ENCODE measurements at places on chromosomes 12 and 14.
A peak's percentile ranks its signal among the peaks of the same experiment; 100 is the strongest.

DNA sequence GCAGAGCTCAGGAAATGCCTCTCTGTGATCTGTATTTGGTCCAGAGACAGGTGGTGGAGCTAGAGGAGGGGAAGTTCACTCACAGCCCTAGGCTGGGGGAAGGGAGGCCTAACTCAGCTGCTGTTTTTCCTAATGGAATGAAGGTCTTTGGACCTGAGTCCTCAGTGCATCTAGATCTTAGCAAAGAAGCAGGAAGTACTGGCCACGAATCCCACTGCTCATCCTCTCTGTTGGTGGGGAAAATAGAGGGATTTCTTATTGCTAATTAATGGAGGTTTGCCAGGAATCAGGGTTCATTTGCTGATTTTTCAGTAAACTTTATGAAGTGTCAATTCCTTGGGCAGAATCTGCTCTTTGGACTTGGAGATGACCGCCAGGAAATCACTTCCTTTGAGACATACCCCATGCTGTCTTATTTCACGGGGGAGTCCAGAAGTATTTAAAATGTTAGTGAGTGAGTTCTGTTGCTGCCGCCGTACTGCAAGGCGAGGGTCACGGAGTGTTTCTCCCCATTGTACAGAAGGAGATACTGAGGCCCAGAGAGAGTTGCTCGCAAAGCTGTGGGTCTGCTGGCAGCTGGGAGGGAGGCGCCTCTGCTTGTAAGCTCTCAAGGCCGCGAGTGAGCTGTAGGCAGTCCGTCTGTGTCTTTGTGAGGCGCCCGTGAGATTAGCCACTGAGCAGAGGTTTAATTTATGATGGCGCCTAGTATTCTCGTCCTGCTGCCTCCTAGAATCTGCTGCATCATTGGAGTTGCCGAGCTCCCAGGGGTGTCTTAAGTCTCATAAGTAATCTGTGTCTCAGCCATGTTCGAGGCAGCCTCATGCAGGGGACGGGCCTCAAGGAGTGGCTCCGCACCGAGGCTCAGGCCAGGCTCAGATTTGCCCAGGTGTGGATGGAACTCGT is 88.2 kb downstream of the TSPAN9 start:
- no peak for DNase-seq

DNA sequence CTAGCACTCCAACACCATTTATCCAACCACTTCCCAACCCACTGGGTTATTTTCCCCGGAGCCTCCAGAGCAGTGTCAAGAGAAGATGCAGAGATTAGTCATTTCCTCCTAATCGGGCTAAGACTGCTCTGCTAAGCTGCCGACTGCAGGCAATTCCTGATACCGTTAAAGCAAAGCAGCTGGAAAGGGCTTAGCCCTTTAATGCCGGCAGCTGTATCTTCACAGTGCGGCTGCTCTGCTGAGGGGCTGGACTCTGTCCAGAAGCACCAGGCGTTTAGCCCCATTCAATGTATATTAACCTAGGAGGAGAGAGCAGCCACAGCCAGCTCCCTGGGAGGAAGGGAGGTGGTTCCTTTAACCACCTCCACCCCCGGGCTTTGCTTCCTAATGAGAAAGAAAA is 11.1 kb downstream of the AQP6 start:
- peak; percentile 76 for DNase-seq

GRCh38 chr14:91253795-91254323 is 9.4 kb upstream of the GPR68 start:
- DNase-seq: no peak

- DNase-seq: no peak
Observed at GRCh38 chr12:93888964-93889363, 211.8 kb downstream of the CRADD start.

DNA sequence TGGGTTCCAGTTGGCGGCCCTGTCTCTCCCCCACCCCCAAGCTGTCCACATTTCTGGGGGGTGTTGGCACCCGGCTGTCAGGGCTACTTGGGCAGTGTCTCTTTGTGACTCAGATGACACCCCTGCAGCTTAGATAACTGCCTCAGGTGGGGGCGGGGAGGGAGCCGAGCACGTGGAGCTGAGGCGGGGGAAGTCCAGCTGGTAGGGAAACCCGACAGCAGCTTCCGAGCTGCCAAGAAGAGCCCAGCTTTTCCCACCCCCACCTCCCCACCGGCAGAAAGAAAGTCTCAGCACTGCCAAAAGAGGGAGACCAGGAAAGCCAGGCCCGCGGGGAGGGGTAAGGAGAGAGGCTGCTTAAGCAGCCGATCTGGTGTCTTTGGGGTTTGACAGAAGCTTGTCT is 1.4 kb downstream of the LRTM2 start:
- no peak for DNase-seq

GRCh38 chr12:92139634-92140150 is 6.0 kb downstream of the BTG1 start:
- DNase-seq: no peak

GRCh38 chr12:12693111-12693671 is 2.8 kb downstream of the GPR19 start:
- DNase-seq: no peak

GRCh38 chr12:1217191-1217949 is 226.3 kb downstream of the ERC1 start:
- no peak for DNase-seq

GRCh38 chr12:7498809-7499208 is 4.8 kb downstream of the CD163 start:
- DNase-seq: peak; percentile 30

GRCh38 chr14:55684956-55685584 is 105.1 kb downstream of the KTN1 start:
- no peak for DNase-seq

GRCh38 chr14:94392510-94392935 is 4.1 kb upstream of the SERPINA1 start:
- DNase-seq: peak; percentile 72

Measured in OCI-M1 (cell line).